ENCODE measurements at places on chromosomes 7 and 10. TPM values are rescaled to one million over a fixed set of nuclear protein-coding genes. Genes with fewer than 3 reads are reported as not detected.

GRCh38 chr7:141847996-141848395, 6.7 kb upstream of the PRSS37 start:
- no peak for DNase-seq

DNA sequence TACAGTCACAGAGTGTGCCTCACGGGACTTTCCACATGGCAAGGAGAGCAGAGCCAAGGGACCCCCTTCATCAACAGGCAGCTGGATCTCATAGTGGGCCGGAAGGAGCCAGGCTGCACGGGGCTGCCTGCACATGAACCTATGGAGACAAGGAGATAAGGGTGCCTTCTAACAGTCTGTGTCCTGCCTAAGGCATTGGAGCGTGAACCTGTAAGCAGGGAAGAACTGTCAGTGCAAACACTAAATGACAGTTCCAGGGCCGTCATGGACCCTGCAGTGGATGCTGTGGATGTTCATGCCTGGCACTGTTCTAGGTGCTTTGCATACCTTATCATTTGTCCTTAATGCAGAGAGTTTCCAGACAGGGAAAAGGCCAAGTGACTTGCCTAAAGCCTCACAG, 85.9 kb downstream of the WIPF3 start:
- no peak for DNase-seq

- DNase-seq = no peak
Observed at GRCh38 chr10:79285315-79286197, 61.7 kb upstream of the PPIF start.

- DNase-seq = no peak
Observed at GRCh38 chr7:444606-445005, 75.0 kb downstream of the PDGFA start.

GRCh38 chr10:47115322-47115721, 184.7 kb upstream of the GDF10 start:
- DNase-seq = no peak

Gene EXOSC1
- total RNA-seq = 28.8 TPM

- DNase-seq = no peak
Observed at GRCh38 chr7:44754802-44755697, 6.4 kb downstream of the ZMIZ2 start.

Gene SORBS1
- total RNA-seq = 1.4 TPM

- no peak for DNase-seq
Observed at GRCh38 chr10:125236091-125236490, 75.7 kb upstream of the CTBP2 start.

GRCh38 chr10:43863859-43864591, 215.3 kb upstream of the ZNF32 start:
- DNase-seq = no peak
